ENCODE measurements at places on chromosomes 3 and 15. TPM values are rescaled to one million over a fixed set of nuclear protein-coding genes. Genes with fewer than 3 reads are reported as not detected.

The HYAL2 gene
- 87.5 TPM for total RNA-seq

GRCh38 chr3:117609330-117609729 lies 899.8 kb downstream of the TUSC7 start:
- DNase-seq: no peak

The CTNNB1 gene
- total RNA-seq: 317 TPM

The KNG1 gene
- not detected for total RNA-seq

The BRPF1 gene
- total RNA-seq: 21.0 TPM

The MCTP2 gene
- total RNA-seq: 15.7 TPM
